ENCODE measurements at places on chromosomes 1 and 21.

- DNase-seq, result peak; percentile 86
Observed at GRCh38 chr1:119947468-119947867, 51.2 kb upstream of the ADAM30 start.

DNA sequence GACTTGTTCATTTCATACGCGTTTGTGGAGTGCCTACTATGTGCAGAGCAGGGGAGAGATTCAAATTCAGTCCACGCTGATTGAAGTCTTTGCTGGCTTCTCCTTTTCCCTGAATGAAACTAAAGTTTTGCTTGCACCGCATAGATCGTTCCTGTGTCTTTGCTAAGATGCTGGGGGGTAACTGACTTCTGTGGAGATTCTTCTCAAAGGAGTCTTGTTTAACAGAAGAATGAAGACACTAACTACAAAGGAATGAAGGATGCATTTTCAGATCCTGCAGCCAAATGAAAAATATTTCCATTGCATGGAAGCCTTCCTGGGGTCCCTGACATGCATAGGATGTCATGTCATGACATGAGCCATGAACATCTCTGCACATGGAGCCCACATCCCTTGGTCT is 26.9 kb upstream of the H6PD start:
- no peak for DNase-seq

DNA sequence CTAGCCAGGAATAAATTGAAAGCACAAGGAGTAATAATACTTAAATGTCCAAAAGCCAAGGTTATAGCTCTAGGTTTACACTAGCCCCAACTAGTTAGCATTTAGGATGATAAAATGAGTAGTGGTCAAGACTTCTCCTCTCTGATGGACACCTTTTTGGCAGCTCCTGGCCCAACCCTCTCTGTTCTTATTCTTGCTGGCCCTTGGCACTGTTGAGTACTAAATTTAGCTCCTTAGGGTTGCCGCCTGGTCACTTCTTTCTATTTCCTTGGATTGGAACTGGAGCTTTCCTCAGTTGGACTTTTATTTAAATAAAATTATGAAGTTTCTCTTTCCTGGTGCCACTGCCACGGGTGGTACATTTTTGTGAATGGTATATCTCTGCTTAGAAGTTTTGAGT is 28.3 kb downstream of the ARID1A start:
- no peak for DNase-seq

DNA sequence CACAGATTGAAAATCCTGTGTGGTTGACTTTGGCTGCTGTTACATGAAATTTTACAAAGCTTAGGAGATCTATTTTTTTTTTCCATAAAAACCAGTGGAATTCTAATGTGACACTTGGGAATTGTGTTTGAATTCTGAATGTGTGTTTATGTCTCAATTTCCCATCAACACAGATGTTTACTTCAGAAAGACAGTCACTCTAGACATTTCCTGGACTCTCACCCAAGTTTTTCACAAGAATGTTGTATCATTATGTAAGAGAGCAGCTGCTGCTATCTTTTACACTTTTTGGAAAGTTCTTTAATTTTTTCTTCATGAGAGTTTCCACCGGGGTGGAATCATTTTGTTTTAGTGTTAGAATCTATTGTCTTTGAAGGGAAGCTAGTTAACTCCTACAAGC is 210.1 kb downstream of the GIPC2 start:
- DNase-seq, result no peak

GRCh38 chr1:209746451-209747165 is 9.2 kb upstream of the TRAF3IP3 start:
- DNase-seq, result no peak

DNA sequence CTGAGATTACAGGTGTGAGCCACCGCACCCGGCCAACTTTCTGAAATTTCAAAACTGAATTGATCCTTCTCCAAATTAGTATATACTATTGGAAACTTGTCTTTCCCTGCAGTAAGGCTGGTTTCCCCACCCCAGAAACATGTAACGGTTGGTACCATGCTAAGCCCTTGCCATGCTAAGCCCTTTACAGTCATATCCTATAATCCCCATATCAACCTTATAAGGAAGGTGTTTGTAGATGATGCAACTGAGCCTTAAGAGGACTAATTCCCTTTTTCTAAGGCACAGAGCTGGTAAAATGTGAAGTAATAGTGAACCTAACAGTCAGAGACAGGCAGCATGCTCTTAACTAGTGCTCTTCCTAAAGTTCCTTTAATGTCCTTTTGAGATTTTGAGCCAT is 413.7 kb downstream of the DISC1 start:
- DNase-seq, result no peak

GRCh38 chr1:11753555-11754208 is 8.3 kb upstream of the C1orf167 start:
- DNase-seq, result no peak

DNA sequence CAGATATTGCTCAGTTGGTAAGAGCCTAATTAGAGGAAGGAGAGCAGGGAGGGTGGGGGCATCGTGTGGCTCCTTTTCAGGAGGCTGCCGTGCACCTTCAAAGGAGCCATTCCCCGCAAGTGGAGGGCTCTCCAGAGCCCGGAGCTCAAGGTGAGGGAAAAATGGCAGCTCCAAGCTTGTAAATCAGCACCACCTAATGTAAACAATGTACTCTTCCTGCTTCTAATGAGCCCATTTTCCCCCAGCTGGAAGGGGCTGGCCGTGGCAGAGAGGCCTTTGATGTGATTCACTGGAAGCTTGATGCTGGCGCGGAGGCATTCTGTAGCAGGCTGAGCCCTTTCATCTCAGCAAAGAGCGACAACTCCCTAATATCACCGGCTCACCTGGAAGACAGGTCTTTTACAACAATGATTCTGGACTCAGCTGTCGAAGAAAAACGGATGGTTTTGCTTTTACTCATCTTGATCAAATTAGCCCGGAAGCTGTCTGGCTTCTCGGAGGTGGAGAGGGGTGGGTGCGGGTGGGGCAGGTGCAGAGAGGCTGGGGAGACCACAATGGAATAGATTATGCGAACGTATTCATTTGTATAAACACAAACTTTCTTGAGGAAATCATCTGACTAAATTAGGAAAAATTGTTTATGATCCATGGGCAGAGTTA is 112.5 kb downstream of the RRAGC start:
- DNase-seq, result no peak

- DNase-seq, result no peak
Observed at GRCh38 chr1:13749543-13750341, 49.8 kb downstream of the PRDM2 start.

- no peak for DNase-seq
Observed at GRCh38 chr1:24261977-24262376, 57.2 kb upstream of the GRHL3 start.

GRCh38 chr1:200400556-200400955 is 9.3 kb downstream of the ZNF281 start:
- DNase-seq, result no peak

- DNase-seq, result no peak
Observed at GRCh38 chr1:89550995-89551394, 26.4 kb downstream of the LRRC8B start.

- no peak for DNase-seq
Observed at GRCh38 chr1:25562101-25562927, 18.9 kb downstream of the LDLRAP1 start.

DNA sequence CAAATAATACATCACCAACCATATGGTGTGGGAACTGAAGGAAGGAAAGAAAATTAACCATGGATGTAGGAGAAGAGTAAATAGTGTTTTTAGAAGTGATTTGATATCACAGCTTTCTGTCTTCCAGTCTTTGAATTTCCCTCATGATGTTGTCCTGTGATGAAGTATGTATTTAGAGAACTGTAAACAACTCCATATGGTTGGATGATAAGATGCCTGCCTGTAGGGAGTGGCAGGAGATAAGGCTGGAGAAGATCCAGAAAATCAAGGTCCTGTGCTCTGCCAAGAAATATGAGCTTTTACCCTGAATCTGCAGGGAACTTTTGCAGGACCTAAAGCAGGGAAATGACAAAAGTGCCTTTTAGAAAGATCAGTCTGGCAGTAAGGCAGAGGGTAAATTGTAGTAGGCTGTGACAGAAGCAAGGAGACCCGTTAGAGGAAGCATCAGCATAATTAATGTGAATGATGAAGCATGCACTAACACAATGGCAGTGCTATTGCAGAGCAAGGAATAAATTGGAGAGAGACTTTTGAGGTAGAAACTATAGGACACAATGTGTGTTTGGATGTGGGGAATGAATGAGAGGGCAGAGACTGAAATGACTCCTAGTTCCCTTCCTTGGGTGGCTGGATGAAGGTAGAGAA is 21.9 kb downstream of the CEPT1 start:
- no peak for DNase-seq

GRCh38 chr21:29187944-29188343 is 57.5 kb downstream of the MAP3K7CL start:
- DNase-seq, result peak; percentile 83

DNA sequence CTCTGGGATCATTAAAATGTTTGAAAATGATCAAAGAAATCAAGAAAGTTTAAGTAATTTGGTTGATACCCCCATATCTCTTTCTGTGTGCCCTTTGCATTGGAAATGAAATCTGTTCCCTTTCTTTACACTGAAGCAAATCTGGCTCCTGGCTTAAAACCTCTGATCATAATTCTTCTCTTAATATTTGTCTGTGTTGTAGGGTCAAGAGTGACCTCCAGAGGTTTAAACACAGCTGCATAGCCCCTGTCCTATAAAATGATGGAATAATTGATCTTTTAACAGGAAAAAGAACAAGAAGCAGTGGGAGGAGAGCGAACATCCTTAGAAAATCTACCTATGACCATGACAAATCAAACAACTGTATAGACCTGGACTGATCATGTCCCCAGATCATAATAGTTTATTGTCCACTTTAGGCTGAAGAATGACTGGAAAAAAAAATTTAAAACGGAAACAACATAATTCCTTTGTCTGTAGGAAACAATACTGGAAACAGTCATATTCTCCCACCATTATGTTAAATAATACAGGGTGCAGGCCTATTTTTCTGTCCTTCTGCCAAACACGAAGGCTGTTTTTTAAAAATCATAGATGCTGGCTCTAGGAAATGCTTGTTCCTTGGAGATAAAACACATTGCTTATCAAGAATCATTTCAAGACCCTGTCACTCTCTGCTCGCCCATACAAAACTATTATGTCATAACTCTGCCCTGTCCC is 184.3 kb downstream of the NEGR1 start:
- no peak for DNase-seq

DNA sequence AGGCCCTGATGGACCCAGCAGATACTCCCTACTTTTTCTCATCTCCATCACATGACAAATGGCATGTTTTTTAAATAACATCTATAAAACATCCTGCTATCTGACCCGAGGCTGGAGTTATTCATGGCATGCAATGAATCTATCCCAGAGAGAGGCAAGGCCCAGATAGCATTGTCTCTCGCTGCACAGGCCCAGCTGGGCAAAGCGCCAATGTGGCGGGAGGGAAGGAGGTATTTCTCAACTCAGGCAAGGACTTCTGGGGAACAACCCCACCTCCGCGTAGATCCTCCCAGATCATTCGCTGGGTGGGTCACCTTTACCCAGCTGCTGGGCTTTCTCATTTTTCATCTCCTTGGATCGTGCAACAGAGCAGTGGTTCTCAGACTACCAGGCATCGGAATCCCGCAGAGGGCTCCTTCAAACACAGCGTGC is 59.8 kb downstream of the ERG start:
- peak; percentile 27 for DNase-seq

GRCh38 chr1:213669964-213670691 is 317.6 kb upstream of the PROX1 start:
- no peak for DNase-seq

DNA sequence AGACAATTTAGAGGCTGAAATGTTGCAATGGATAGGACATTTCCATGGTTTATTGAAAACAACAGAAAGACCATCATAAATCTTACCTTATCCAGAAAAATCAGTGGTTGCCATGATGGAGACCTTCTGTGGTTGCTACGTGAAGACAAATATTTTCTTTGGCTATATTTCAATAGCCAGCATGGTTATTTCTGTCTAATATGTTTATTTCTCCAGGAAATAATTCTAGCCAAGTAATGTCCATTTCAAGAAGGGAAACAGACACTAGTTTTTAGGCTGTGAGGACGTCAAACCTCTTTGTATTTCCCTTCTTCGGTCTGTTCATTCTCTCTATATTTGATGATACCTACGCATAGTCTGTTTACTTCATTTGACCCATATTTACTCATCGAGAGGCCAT is 49.2 kb upstream of the NFASC start:
- DNase-seq, result no peak

- DNase-seq, result no peak
Observed at GRCh38 chr1:54839824-54840223, 38.7 kb upstream of the TTC22 start.

- no peak for DNase-seq
Observed at GRCh38 chr21:36626791-36627190, 72.1 kb upstream of the SIM2 start.

DNA sequence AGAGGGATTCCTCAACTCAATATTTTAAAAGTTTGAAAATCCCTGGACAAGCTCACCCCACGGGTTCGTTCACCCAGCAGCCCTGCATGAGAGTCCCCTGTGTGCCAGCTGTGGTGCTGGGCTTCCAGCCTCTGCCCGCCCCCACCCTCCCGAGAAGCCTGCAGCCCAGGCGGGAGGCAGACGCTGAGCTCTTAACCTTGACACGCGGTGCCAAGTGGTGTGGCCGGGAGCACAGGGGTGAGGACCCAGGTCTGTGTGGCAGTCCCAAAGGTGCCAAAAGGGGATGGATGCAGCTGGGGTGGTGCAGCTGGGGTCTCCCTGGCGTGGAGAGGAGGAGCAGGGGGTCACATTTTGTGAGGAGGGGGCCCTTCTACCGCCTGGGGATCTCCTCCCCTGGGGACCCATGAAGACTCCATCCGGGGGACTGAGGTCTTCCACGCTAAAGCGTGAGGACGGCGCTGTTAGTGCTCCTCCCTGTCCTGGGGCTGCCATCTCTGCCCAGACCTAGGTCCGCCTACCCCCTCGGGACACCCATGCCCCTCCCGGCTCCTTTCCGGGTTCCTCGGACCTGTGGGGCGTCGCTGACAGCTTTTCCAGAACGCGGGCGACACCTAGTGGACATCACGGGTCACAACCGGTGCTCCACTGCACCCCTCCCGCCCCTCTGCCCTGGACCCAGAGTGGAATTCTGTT is 12.9 kb downstream of the PLA2G2F start:
- peak; percentile 71 for DNase-seq

DNA sequence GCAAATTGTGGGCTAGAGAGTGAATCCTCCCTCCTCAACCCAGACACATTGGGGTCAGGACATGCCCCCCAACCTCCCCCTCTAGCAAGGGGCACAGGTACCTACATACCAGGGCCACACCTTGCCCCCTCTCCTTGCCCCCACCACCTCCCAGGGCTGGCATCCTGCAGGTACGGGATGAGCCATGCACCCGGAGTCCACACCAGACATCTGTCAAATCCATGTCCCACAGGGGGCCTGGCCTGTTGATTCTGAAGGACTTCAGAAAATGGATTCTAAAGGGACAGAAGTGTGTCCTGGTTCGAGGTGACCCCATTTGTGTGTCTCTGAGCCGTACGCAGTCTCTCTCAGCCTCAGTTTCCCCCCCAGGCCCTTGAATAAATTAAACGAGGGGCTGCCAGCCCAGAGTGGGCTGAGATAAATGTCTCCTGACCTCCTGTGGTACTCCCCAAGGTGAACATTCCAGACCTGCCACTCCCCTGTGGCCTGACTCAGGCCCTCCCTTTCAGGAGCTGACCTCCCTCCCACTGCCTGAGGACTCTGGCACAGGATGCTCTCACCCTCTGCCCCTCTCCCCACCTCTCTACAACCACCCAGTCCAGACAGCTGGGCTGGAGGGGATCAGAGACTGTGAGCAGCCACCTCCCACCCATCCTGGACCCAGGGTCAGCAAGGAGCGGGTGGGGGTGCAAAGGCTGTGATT is 94.5 kb downstream of the EPHB2 start:
- DNase-seq, result no peak

Data from fibroblast of the conjunctiva (primary cell).